ENCODE measurements at places on chromosomes 2 and 18.

DNA sequence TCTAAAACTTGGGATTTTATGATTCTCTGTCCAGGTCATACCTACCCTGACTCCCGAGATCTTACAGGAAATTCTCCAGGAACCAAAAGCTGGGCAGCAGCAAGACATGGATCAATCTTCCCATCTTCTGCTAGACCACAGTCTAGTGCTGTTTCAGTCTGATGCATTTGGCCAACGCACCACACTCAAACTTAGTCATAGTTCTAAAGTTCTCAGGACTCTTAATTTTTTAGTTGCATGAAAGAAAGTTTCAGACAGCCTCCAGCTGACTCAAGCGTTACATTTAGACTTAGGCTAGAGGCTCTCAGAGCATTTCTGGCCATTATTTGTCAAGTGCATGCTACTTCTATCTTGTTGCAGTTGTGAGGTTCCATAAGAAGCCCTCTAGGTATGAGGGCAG is 230.1 kb upstream of the CCDC150 start:
- DNase-seq: no peak

GRCh38 chr2:48391616-48392015 is 138.3 kb upstream of the STON1 start:
- DNase-seq: no peak

DNA sequence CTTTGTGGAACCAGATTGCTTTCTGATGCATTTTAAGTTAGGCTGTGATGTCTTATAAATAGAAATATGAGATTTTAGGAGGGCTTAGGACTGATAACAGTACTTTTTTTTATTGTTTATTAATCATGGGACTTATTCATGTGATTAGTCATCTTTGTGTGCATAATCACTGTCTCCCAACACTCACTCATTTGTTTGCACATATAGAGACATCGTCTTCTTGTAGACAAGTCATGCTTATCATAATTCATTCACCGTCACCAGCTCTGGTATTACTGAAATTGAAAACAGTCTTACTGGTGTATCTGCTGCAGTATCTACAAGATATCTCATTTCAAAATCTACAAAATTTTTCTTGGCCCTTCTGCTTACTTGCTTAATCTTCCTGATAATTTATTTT is 45.8 kb downstream of the WDR7 start:
- no peak for DNase-seq

DNA sequence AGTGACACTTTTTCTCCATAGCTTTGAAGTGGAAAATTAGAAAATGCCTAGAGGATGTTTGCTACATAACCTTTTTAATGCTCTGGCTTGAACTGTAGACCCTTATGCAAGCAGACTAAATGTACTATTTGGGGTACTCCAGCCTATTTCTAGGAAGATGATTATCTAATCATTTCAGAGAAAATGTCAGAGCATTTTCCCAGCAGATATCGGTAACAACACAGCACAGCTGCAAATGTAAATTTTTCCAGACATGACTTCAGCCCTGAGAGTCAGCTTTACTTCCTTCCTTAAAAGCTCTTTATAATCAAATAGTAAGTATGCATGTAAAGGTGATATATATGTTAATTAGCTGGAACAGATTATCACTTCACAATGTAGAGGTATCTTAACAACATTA is 1647.1 kb downstream of the SUCLG1 start:
- no peak for DNase-seq

- DNase-seq: no peak
Observed at GRCh38 chr2:180747728-180748127, 232.7 kb upstream of the UBE2E3 start.

DNA sequence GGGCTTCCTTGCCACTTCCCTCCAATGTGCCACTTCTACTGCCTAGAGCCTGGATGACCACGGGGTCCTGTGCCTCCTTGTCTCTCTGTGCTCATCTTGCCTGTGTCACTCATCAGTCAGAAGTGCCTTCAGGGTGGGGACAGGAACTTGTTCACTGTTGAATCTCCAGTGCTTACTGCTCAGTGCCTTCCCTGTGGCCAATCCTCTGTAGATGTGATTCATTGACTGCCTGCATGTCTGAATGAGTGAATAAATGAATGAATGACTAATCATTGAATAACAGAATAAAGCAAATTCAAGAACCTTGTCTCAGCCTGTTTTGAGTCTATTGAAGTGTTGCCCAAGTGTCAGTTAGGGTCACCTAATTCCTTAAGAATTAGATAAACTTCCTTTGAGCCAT is 42.3 kb upstream of the FAM136A start:
- no peak for DNase-seq

DNA sequence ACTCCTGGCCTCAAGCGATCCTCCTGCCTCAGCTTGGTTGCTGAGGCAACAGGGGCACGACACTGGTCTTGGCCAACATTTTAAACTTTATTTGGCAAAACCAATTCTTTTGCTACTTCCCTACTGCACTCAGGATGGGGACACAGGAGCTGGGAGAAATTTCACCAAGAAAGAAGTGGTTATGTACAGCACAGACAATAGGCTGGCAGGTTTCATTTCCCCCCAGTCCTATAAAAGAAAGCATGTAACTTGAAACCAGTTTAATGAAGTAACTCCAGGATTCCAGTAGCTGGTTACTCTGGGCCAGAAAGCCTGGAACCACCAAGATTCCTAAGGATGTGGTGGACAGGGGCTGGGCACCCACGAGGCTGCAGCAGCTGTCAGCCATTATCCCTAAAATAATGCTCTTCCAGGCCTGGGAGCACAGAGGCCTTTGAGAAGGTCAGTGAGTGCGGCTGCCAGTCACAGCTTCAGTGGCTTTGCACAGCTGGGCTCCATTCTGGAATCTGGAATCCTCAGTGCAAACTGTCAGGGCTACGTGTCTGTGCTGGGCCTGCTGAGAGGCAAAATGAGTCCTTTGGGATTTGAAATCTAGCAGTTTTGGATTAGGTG is 142.3 kb upstream of the ITGA6 start:
- peak; percentile 47 for DNase-seq

- no peak for DNase-seq
Observed at GRCh38 chr2:163213661-163214081, 375.1 kb upstream of the KCNH7 start.

GRCh38 chr18:64183665-64184064 is 34.8 kb upstream of the LINC00305 start:
- no peak for DNase-seq

- DNase-seq: no peak
Observed at GRCh38 chr2:134304394-134305108, 50.7 kb downstream of the MGAT5 start.

GRCh38 chr18:55996717-55997116 is 408.7 kb upstream of the TCF4 start:
- no peak for DNase-seq

- DNase-seq: no peak
Observed at GRCh38 chr2:217698691-217699090, 304.1 kb downstream of the TNS1 start.

GRCh38 chr18:36757081-36757480 is 71.7 kb downstream of the TPGS2 start:
- DNase-seq: peak; percentile 52

GRCh38 chr18:73924836-73925235 is 222.8 kb downstream of the FBXO15 start:
- no peak for DNase-seq

DNA sequence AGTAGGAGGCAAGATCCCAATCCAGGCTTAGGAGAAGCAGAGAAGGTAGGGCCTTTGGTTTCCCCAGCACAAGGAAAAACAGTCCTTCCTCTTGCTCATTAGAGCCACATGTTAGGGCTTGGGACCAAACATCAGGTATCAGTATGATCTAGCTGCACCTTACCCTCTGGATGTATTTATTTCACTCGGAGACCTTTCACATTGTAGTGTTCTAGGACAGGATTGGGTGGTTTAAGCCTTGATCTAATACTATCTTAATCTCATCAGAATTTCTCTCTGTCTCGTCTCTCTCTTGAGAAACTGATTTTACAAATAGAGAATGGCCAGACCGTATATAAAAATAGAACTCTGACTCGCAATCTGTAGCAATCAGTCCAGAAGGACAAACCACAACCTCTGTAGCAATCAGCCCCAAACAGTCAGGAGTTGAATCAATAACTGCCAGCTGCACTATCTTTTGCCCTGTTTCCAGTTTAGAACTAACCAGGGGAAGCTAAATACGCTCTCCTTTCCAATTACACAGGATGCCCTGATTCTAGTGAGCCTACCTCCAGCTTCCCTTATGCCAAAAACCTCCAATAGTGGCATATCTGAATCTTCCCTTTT is 207.1 kb downstream of the TDRD15 start:
- DNase-seq: no peak

DNA sequence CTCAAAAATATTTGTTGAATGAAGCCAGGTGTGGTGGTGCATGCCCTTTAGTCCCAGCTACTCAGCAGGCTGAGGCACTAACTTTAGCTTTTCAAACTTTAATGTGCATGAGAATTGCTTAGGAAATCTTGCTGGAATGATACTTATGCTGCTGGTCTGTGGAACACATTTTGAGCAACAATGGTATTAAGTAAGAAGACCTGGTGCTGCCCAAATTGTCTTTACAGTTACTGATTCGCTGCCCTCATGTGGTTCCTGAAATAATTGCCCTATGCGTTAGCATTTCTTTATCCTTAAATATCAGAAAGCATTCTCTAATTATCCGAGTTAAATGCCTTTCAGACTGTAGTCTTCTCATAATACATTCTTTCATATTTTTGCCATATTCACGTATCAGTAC is 76.0 kb upstream of the SESTD1 start:
- DNase-seq: peak; percentile 25

DNA sequence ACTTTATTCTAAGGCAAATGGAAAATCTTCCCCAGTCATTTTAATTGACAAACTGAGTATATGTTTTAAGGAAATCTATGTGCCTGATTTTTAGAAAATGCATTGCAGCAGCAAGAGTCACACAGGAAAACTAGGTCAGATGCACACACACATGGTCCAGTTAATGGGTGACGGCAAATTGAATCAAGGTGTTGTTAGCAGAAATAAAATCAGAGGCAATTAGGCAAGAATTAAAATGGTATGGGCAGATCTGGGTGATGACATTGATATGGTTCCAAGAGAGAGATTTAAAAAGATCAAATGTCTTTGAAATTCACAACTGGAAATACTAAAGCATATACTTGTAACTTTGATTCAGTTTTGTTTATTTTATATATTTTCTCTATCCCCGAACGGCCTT is 174.2 kb upstream of the CDH19 start:
- DNase-seq: no peak
